ENCODE measurements at places on chromosomes 3 and 15. TPM values are rescaled to one million over a fixed set of nuclear protein-coding genes. Genes with fewer than 3 reads are reported as not detected.
A peak's percentile ranks its signal among the peaks of the same experiment; 100 is the strongest.

The SCAMP5 gene
- total RNA-seq = 1.5 TPM

The SLC6A11 gene
- not detected for total RNA-seq

DNA sequence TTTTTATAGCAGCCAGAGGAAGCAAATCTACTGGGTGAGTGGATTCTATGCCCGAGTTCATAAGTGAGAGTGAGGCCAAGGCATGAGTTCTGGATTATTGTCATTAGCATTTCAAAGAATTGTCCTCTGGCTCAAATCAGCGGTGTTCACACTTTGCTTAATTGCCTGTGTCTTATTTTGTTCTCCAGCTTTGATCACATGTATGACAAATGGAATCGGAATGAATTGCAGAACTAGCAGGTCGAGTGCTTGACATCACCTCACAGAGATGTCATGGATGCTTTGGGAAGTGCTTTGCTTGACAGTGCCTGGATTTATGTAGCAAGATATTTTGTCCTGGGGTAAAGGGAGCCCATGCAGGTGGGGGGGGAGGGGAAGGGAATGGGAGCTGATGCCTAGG, 68.0 kb downstream of the SH3GL3 start:
- no peak overlapping the region for H3K4me3 ChIP-seq
- peaks cover 11% of the 10 kb centered on the region for H3K27me3 ChIP-seq

DNA sequence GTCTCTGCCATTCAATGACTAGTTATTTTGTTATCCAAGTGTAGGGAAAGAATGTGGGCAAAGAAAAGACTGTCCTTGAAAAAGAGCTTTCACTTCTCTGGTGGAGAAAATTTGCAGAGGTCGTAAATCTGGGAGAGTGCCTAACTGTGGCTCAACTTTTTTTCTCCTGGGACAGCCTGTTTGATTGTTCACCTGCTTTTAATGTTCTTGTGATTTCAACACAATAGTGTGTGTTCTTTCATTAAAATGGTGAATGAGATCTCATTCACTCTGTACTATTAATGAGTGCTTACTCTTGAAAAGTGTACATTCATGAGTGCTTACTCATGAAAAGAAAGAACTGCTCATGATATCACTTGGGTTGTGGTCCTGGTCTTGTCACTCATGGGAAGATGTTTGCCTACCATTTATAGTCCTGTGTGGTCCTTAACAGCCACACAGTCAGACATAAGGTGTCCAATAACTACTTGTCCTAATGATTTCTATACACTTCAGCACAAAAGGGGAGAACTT, 567.3 kb downstream of the GRM7 start:
- no peaks in the 10 kb centered on the region for H3K4me1 ChIP-seq
- no peak overlapping the region for H3K27ac ChIP-seq
- H3K36me3 ChIP-seq = no peaks in the 10 kb centered on the region
- no peak overlapping the region for H3K4me3 ChIP-seq
- DNase-seq = no peak

GRCh38 chr3:123884203-123884831, at the start of gene MYLK:
Gene MYLK, minus strand, starts transcription at chr3:123884332. Its CDS starts 90,491 bp downstream, at chr3:123793841.
- DNase-seq = peak; percentile 77
- H3K27ac ChIP-seq = no peak within 1 kb of the TSS
- H3K36me3 ChIP-seq = no peaks in the 10 kb centered on the region
- peak within 1 kb of the TSS; percentile 51 for H3K4me3 ChIP-seq
